ENCODE measurements at places on chromosomes 2 and 18. TPM values are rescaled to one million over a fixed set of nuclear protein-coding genes. Genes with fewer than 3 reads are reported as not detected.

RPIA gene
- total RNA-seq: 20.9 TPM

ABCG5 gene
- not detected for total RNA-seq

TEKT4 gene
- total RNA-seq: not detected

TCF23 gene
- not detected for total RNA-seq

MAP3K19 gene
- not detected for total RNA-seq

LNPK gene
- 30.4 TPM for total RNA-seq

ACVR1C gene
- 6.3 TPM for total RNA-seq

SKOR2 gene
- not detected for total RNA-seq

COL4A4 gene
- 0.03 TPM for total RNA-seq

POTEE gene
- 0.17 TPM for total RNA-seq

GULP1 gene
- total RNA-seq: not detected

KCNK3 gene
- total RNA-seq: not detected

SERPINE2 gene
- 1.0 TPM for total RNA-seq

ARHGAP25 gene
- total RNA-seq: 163 TPM

G6PC2 gene
- not detected for total RNA-seq

MALL gene
- not detected for total RNA-seq

C2orf76 gene
- 8.8 TPM for total RNA-seq

RAD51AP2 gene
- total RNA-seq: not detected

PROC gene
- not detected for total RNA-seq

KCNG2 gene
- total RNA-seq: not detected

SERPINB12 gene
- not detected for total RNA-seq

CDKL4 gene
- total RNA-seq: not detected

NAT8 gene
- total RNA-seq: not detected

CSRNP3 gene
- total RNA-seq: not detected

ANKRD30BL gene
- not detected for total RNA-seq

ELOA2 gene
- total RNA-seq: not detected

SPP2 gene
- not detected for total RNA-seq

CHPF gene
- 8.5 TPM for total RNA-seq

CD207 gene
- total RNA-seq: not detected

FLACC1 gene
- 10.3 TPM for total RNA-seq

PDE11A gene
- not detected for total RNA-seq

UGT1A8 gene
- not detected for total RNA-seq

CLIP4 gene
- 65.2 TPM for total RNA-seq

DUSP11 gene
- total RNA-seq: 45.5 TPM
